ENCODE measurements at places on chromosomes 13 and 19.

DNA sequence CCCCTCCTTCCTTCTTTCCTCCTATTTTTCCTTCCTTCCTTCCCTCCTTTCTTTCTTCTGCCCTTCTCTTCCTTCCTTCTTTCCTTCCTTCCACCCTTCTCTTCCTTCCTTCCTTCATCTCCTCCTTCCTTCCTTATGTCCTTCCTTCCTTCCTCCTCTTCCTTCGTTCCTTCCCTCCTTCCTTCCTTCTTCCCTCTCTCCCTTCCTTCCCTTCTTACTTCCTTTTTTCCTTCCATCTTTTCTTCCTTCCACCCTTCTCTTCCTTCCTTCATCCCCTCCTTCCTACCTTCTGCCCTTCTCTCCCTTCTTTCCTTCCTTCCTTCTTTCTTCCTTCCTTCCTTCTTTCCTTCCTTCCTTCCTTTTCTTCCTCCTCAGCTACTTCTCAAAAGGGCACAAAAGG lies 287.3 kb upstream of the ZNF507 start:
- DNase-seq: no peak

DNA sequence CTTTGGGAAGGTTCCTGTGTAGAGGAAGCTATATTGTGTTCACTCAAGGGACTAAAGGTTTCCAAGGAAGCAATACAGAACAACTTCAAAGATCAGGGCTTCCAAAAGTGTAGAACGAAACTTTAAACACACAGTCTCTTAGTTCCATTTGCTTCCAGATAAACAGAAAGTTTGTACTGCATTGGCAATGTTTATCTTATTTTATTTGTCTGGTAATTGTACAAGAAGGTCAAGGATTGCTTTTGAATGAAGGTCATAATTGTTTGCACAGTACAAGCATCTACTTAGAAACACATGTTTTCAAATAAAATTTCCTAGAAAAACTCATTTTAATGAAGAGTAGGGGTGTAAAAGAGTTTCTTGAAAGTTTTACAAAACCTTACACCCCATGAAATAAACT lies 712.7 kb upstream of the SGCG start:
- no peak for DNase-seq

GRCh38 chr13:52739468-52740071 lies at the start of gene CNMD:
TSS of gene CNMD (minus strand) at chr13:52739820. CDS start at chr13:52739701, 119 bp downstream.
- DNase-seq: no peak

- DNase-seq: no peak
Measured at GRCh38 chr13:77009011-77009410, 17.1 kb downstream of the CLN5 start.

GRCh38 chr13:47291107-47291656 lies 394.3 kb upstream of the HTR2A start:
- DNase-seq: no peak

- no peak for DNase-seq
Measured at GRCh38 chr19:13483215-13483614, 23.1 kb downstream of the CACNA1A start.

GRCh38 chr19:3335431-3336350 lies 30.7 kb upstream of the NFIC start:
- DNase-seq: no peak

DNA sequence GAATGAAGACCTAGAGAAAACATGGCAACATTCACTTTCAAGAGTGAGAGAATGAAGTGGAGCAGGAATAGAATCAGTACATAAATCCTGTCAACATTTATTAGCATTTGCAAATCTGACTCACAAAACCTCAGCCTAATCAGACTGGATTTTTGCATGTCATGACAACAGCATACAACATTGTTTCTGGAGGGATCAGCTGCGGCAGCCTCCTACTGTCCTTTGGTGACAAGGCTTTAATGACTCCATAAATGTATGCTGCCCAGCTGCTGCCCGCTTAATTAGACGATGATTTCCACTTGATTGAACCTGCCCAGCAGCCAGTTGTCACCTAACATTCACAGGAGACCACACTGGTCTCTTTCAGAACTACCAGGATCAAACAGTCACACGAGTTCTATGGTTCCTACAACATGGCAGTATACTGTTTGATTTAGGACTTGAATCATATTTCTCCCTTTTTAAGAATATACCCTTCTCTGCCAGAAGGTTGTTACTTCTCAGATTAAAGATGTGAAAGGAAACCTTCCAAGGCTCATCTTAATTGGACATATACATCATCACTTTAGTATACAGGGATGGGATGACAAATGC lies 9.3 kb downstream of the EBPL start:
- no peak for DNase-seq

DNA sequence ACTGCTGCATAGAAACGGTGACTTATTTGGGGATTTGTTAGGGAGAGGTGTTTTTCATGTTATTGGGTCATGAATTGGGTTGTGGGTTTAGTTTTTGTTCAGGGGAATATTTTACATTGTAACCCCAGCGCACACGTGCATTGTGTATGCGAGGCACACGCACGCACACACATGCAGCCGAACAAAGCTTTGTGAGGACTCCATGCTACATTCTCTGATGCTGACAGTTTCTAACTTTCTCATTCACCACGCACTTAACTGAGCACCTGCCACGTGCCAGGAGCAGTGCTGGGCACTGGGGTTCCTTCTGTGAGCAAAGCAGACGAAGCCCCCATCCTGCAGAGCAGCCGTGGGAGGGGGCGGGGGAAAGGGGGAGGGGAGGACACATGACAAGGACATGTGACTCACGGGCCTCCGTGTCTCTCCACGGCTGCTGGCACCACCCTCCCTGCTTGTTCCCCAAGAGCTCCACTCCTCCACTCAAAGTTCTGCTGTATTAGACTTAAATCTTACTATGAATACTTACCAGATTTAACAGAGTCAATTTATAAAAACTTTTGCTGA lies 55.6 kb downstream of the SLC7A9 start:
- DNase-seq: no peak

GRCh38 chr13:103130146-103130545 lies 63.9 kb upstream of the SLC10A2 start:
- DNase-seq: no peak

DNA sequence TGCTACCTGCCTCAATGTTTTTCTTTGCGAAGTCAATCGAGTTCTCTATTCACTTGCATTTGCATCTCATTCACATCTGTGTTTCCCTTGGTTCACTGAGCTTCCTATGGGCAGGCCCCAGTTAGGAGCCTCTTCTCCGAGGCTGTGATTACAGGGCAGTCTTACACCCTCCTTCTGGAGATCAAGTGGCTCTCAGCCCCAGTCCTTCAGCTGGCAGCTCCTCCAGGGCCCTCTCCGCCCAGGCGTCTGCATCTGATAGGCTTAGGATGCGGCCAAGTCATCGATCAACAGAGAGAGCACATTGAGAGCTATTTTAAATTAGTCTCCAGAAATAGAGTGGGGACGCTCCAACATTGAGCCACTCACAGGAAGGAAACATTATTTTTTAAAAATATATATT lies 44.2 kb downstream of the MBNL2 start:
- DNase-seq: no peak

GRCh38 chr19:40249781-40250180 lies 23.3 kb upstream of the CCNP start:
- DNase-seq: no peak

DNA sequence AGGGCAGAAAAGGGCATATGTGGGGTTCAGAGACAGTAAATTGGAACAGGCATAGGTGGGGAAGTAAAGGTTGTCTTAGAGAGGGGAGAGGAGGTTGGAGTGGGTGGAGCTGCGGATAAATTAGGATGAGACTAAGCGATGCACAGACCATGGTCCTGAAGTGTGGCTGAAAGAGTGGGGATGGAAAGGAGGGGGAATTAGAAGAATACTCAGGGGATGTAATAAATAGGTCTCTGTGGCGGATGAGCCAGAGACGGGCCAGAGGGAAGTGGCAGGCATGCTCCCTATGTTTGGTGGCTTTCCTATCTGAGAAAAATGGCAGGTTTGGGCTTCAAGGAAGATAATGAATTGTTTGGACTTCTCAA lies 123.4 kb downstream of the OLFM4 start:
- no peak for DNase-seq

DNA sequence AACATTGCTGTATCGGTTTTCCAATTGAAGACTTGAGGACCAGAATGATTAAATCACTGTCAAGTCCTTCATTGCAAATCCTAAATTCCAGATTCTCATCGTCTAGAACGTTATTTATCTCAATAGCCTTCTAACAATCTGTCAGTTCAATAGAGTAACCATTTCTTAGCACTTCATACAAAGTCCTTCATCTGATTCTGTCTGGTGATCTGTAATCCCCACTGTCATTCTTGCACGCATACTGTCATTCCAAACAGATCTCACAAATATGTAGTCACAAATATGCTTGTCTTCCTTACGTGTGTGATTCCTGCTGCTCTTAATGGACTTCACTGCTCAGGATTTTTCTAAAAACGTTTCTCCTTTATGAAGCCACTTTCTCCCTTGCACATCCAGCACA lies 1197.5 kb downstream of the EFNB2 start:
- no peak for DNase-seq

- DNase-seq: no peak
Measured at GRCh38 chr13:30846866-30847265, 59.2 kb upstream of the MEDAG start.

- no peak for DNase-seq
Measured at GRCh38 chr13:44955406-44955805, 33.9 kb downstream of the NUFIP1 start.

DNA sequence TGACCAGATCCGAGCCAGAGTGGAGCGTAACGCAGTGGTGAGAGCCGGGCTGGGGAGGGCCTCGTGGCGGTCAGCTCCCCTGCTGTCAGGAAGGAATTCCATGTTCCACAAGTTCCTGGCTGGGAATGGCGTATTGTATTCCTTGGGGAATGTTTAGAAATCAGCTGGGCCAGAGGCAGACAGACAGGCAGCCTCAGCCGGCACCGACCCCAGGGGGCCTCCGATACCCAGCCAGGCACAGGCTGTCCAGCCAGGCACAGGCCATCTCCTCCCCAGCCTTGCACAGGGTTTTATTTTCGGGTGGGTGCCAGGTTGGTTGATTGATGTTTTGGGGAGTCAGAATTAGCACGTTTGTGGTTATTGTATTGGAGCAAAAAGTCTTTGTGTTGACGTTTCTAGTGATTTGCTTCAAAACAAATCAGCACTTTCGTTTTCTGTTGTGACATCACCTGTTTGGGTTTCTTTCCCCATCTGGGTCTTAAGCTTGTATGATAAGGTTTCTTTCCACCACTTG lies 126.6 kb upstream of the MCF2L start:
- no peak for DNase-seq

GRCh38 chr19:18496980-18497256 lies 25.0 kb downstream of the ELL start:
- DNase-seq: no peak

DNA sequence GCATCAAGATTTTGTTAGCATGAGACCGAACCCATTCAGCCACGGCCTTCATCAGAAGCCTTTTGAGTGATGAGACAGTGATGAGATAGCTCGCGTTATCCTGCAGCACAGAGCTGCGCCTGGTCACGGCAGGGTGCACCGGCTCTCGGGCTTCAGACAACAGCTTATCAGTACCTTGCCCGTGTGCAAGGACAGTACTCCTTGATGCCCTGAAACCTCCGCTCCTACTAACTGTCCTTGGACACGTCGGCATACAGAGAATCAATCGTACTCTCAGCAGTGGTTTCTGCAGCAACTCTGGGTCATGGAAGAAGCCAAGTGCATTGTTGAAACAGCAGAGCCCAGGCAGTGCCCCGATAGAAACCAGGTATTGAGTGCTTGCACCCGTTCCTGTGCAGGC lies 40.7 kb downstream of the IRS2 start:
- DNase-seq: no peak

GRCh38 chr13:75610466-75610865 lies 25.7 kb upstream of the LMO7 start:
- DNase-seq: no peak

DNA sequence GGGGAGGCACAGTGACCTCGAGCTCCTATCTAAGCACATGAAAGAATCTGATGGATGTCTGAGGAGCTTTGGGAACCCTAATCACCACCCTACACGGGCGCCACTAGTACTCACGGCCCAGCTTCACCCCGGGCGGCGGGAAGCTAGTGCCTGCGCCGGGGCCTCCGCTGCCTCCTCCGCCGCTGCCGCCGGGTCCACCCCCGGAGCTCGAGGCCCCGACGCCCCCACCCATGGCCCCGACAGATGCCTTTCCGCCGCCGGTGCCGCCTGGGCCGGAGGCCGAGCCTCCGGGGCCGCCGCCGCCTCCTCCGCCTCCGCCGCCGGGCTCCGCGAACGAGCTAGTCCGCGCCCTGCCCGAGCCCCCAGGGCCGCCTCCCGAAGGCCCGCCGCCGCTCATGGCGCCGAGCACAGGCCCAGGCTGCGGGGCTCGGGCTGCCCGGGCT lies 312 bp downstream of the GSK3A start:
- no peak for DNase-seq

DNA sequence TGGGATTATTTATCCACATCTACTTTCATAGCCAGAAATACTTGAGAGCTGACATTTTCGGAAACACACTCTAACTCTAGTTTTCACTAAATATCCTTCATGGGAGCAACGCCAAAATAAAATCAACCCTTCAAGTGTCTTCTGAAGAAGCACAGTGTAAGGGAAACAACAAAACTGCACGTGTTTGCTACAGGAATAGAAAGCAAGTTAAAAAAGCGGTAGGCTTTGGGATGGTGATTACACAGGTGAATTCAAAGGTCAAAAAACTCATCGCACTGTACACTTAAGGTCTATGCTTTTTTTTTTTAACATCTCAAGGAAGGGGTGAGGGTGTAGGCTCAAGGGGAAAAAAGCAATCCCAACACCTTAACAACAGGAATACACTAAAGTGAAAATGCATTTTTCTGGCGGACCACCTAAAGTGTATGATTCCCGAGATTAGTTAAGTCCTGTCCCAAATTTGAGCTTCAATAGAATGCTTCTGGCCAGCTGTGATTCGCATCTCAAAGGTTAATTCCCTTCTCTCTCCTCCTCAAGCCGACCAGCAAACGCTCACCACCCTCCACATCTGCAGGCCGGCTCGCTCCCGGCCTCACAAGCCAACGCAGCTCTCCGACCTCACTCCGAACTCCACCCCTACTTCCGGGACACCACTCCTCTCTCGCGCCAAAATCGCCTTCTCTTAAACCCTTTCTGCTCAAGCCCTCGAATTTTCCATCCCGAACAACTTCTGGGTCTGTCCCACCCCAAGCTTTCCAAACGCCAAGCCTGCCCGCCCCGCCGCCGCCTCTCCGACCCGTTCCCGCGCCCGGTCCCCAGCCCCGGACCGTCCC lies 1.1 kb downstream of the ARGLU1 start:
- no peak for DNase-seq

- DNase-seq: no peak
Measured at GRCh38 chr13:56700324-56700723, 440.4 kb upstream of the PRR20A start.

- DNase-seq: no peak
Measured at GRCh38 chr13:46595136-46595884, 42.3 kb downstream of the LRCH1 start.

- no peak for DNase-seq
Measured at GRCh38 chr13:84844473-84844872, 954.7 kb downstream of the SLITRK6 start.

DNA sequence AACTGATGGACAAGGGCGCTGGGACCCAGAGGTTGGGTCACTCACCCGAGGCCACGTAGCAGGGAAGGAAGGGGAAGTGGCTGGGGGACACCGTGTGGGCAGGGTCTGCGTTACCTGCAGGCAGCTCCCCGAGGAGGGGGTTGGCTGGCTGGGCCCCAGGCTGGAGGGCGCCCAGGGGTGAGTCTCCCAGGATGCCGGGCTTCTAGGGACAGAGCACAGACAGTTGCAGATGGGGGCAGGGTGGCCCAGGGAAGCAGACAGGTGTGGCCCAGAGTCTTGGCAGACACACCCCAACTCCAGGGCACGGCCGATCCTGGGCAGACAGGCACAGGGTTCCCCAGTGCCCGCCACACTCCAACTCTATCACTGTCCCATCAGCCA lies 5.6 kb upstream of the FDX2 start:
- DNase-seq: no peak

All from fibroblast of skin of left biceps (primary cell).